ENCODE measurements at places on chromosomes 3 and 15.

DNA sequence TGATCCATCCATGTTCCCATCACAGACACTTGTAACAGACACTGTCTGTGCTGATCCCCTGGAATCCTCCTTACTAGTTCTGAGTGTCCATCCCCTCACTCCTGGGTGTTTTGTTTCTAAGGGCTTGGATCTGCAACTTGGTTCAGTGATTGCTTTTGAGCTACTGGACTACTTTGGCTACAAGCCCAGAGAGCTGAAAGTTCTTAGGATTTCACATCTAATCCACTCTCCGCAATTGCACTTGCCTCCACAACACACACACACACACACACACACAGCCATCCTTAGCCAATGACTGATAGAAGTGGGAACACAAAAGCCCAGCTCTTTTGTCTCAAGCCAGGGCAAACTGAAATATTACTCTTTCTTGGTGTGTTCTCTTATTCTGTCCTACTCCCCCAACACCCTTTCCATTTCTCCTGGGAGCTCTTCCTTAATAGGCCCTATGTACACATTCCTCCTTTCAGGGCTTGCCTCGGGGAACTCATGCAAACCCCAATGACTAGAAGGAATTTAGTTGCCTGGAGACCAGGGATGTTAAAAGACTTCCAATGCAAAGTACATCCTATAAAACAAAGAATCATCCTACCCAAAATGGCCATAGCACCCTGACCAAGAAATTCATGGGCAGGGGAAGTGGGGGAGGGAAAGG is 206.1 kb upstream of the UBE2E2 start:
- no peak for DNase-seq

DNA sequence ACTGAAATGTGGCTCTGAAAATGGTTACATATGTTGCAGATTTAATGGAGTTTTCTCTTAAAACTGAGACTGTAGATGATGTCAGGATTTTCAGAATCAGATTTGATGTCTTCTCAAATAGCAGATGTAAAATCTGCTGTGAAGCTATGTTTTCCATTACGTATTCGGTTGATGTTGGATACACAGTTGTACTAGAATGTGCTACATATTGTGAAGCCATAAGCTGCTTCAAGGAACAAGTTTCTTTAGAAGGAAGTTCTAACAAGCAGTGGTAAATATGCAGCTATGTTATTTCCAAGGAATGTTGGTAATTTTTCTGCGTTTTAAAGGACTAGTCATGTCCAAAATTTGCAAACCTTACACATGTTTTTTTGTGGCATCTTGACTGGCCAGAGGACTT is 197.7 kb downstream of the RBMS3 start:
- no peak for DNase-seq

DNA sequence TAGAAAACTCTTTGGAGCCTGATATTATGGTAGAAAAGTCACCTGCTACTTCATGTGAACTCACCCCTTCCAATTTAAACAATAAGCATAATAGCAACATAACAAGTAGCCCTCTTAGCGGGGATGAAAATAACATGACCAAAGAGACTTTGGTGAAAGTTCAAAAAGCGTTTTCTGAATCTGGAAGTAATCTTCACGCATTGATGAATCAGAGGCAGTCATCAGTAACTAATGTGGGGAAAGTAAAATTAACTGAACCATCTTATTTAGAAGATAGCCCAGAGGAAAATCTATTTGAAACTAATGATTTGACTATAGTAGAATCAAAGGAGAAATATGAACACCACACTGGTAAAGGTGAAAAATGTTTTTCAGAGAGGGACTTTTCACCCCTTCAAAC is 5.1 kb upstream of the SCG5 start:
- DNase-seq: no peak

DNA sequence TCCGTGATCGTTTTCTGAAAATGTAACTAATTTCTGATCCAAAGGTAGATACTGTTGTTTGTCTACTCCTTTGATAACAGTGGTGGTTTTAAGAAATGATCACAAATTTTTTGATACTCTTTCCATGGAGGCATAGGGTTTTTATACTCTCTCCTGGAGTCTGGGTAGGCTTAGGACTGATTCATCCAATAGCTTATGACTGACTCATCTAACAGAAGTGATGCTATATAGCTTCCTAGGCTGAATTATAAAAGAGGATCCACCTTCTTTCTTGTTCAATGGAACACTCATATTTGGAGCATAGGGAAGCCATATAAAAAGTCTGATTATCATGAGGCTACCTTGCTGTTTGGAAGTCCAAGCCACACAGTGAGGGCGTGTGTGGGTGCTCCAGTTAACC is 84.3 kb downstream of the CHST2 start:
- DNase-seq: no peak

GRCh38 chr15:96165775-96166174 is 164.7 kb upstream of the NR2F2 start:
- no peak for DNase-seq

DNA sequence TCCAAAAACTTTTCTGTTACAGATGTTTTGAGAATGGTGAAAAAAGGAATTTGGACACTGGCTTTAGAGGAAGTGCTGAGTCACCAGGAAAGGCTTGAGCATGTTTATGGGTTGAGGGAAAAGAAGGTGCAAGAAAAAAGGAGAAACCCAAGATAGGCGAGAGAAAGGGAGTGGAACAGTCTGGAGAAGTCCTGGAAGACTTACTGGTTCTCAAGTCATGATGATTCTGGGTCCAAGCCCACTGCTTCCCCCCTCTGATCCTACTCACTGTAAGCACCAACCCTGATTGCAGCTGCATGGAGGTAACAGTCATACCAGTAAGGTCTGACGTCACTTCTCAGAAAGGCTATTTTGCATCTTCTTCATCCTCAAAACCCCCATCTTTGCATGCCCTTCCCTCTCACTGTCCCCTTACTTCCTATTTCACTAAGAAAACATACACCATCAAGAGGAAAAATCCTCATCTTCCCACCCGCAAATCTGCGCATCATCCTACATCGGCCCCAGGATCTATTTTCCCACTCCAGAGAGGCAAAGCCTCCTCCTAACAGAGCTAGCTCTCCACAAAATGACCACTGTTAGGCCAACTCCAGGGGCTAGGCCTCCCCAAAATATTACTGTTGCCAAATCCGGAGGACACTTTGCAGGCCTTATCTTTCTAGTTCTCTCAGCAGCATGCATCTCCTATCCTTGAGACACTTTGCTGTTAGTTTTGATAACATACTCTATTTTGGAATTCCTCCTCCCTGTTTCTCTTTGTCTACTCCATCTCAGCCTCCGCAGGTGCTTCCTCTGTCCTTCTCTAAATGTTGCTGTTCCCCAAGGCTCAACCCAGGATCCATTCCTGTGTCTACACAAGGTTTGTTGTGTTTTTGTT is 3.2 kb upstream of the ATP13A3 start:
- DNase-seq: no peak

DNA sequence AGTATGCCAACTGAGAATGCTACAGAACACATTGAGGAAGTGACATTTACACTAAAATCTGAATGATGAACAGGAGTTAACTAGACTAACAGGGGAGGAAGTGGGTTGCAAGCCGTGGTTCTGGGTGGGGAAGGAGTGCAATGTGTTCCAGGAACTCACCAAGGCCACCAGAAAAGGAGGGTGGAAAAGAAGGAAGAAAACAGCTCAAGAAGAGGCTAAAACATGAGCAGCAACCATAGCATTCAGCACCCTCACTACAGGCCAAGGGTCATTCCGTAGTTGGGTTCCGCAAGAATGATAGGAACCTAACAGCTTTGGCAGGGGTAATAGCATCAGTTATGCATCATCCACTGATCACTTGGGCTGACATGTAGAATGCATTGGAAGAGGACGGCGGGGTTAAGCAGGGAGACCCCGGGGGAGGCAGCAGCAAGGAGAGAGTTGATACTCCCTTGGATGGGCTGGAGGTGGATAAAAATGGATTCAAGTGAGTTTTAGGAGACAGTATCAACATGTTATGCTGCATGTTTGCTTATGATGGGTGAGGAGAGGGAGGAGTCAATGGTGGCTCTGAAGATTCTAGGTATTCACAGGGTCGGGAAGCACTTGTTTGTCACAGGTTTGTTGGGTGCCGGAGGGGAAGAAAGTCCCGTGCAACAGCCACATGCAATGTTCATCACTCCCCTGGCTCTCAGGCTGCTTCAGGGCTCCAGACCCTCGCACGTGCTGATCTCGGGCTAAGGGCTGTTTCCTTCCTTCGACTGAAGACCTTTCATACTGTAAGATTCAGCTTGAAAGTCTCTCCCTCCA is 53.2 kb downstream of the LIPC start:
- DNase-seq: no peak

- DNase-seq: no peak
These were observed 144.3 kb downstream of the OPA1 start for GRCh38 chr3:193737191-193737751.

- no peak for DNase-seq
These were observed 5.9 kb downstream of the KY start for GRCh38 chr3:134644731-134645514.

- DNase-seq: no peak
These were observed 224.4 kb upstream of the LYSMD4 start for GRCh38 chr15:99957642-99958013.
